Fibroblast of skin of left quadriceps (primary cell): ENCODE measurements at places on chromosomes 5 and 9.
A peak's percentile ranks its signal among the peaks of the same experiment; 100 is the strongest.

DNA sequence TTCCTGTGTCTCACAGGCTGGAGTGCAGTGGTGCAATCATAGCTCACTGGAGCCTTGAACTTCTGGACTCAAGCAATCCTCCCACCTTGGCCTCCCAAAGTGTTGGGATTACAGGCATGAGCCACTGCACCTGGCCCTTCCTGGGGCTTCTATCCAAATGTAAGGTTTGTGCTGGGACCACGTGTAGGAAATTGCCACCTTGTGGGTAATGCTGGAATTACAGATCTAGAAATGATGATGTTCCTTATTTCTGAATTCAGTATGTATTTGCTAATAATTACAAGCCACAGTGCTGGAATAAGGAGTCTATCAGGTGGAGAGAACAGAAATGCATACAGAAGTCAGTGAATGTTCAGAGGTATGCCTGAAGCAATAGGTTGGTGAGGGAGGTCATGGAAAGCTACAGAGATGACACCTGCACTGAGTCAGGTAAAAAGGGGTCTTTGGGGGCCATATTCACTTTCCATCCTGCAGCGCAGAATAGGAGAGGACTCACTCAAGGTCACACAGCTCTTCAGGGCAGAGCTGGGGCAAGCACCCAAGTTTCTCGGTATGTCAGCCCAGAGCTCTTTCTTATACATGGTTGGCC, 8.8 kb upstream of the IGFBPL1 start:
- DNase-seq: no peak

DNA sequence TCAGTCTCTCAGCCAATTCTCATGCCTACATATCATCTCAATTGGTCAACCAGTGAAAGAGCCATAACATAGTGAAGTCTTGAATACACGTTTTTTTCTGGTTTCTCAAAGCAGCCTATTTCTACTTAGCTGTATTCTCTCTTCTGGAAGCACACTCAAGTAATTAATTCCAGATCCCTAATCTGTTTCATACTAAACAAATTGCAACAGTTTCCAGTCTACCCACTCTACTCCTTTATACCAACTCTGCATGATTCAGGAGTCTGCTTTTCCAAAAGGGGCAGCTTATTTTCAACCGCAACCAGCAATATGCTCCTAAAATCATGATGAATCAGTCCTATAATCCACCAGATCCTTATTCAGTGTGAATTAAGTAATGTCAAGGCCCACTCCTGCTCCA, 211.7 kb downstream of the TLE1 start:
- peak; percentile 90 for DNase-seq

- DNase-seq: no peak
Measured at GRCh38 chr5:149794487-149794971, 64.4 kb downstream of the PPARGC1B start.

DNA sequence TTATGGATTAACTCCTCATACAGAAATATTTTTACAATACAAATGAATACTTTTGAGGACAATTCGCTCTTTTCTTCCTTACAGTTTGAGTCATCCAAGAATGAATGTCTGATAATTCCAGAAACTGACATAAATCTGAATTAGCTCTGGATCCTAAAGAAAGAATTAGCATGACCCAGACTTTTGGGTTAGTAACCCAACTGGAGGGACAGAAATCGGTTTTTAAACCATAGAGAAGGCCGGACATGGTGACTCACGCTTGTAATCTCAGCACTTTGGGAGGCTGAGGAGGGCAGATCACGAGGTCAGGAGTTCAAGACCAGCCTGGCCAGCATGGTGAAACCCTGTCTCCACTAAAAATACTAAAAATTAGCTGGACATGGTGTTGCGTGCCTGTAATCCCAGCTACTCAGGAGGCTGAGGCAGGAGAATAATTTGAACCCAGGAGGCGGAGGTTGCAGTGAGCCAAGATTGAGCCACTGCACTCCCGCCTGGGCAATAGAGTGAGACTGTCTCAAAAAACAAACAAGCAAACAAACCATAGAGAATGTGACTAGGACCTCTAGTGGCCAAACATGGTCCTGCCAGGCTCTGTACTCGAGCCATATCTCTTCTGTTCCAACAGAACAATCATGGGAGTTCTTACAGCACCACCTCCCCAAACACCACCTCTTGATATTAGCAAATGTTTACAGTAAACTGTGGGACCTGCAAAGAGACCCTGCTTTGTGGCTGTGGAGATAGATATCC, 44.8 kb downstream of the LURAP1L start:
- no peak for DNase-seq

GRCh38 chr9:68966496-68966944, 47.4 kb downstream of the PRKACG start:
- no peak for DNase-seq

GRCh38 chr5:96794757-96795156, 13.0 kb downstream of the ERAP1 start:
- DNase-seq: no peak

DNA sequence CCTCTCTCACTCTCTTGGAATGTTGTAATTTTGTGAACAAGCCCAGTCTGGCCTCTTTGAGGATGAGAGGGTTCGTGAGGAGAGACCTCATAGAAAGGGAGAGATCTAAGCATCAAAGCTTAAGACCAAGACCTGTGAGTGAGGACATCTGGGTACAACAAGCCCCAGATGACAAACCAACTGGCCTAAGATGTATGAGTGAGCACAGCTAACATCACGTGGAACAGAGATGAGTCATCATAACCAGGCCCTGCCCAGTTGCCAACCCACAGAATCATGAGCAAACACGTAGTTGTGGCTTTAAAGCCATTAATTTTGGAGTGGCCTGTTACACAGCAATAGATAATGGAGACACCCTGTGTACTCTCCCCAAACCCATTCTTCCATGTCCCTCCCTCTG, 439.1 kb upstream of the KIF2A start:
- DNase-seq: peak; percentile 28

DNA sequence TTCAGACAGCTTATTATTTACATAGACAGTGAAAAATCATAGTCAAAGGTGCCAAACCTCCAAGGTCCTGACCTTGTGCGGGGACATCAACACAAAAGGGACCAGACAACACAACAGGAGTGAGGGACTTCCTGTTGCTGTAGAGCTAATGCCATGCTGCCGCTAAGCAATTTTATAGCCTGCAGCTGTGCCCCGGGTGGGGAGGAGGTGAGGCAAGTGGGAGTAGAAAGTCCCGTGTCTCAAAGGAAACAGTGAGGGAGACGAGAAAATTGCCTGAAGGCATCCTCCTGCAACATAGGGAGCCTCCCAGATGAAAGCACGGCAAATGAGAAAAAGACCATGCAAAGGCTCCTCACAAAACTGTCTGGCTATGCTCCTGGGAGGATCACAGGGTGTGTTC, 58.8 kb downstream of the CAAP1 start:
- DNase-seq: no peak

GRCh38 chr5:112106878-112107277, 312.2 kb downstream of the EPB41L4A start:
- no peak for DNase-seq

DNA sequence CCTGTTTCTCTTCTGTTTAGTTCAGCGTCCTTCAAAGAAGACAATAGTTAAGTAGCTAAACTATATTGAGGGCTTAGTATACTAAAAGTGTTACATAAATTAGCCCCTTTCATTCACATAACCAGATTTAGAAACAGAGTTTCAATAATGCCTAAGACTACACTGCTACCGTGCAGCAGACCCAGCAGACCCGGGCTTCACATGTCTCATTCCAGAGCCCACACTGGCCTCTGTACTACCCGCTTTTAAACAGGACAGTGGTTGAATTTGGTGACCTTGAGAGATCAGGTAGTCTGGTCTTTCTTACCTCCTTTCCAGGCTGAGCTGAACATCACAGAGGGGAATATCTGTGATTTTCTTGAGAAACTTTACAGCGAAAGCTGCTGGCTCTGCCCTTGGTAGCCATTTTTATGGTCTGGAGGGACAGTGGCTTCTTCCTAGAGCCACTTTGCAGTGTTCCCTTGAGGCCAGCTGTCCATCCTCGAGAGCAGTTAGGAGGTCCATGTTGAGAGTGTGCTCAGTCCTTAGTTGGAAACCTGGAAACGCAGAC, 56.5 kb downstream of the SLC22A5 start:
- no peak for DNase-seq

GRCh38 chr5:142178651-142179050, 70.1 kb downstream of the NDFIP1 start:
- no peak for DNase-seq

DNA sequence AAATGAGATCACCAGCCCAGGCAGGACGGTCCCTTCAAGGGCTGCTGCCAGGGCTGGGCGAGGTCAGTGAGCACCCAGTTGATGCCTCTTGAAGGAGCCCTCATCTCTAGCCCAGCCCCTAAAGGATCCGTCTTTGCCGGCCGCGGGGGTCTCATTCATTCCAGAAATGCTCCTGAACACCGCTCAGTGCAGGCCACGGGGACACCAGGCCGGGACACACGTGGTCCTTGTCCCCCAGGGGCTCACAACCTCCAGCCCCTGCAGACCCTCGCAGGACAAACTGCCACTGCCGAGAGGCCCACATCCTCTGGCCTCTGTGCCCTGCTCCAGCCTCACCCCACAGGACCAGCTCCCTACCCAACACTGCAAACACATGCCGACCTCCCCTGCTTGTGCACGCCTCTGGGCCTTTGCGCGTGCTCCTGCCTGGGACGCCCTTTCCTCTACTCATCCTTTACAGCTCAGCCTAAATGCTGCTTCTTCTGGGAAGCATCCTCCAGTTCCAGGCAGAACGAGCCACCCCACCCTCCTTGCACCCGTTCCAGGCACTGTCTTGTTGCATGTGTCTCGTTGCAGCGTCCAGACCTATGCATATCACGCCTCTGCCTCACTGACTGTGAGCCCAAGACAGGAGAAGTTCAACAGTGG, 10.3 kb upstream of the LAMC3 start:
- DNase-seq: no peak

DNA sequence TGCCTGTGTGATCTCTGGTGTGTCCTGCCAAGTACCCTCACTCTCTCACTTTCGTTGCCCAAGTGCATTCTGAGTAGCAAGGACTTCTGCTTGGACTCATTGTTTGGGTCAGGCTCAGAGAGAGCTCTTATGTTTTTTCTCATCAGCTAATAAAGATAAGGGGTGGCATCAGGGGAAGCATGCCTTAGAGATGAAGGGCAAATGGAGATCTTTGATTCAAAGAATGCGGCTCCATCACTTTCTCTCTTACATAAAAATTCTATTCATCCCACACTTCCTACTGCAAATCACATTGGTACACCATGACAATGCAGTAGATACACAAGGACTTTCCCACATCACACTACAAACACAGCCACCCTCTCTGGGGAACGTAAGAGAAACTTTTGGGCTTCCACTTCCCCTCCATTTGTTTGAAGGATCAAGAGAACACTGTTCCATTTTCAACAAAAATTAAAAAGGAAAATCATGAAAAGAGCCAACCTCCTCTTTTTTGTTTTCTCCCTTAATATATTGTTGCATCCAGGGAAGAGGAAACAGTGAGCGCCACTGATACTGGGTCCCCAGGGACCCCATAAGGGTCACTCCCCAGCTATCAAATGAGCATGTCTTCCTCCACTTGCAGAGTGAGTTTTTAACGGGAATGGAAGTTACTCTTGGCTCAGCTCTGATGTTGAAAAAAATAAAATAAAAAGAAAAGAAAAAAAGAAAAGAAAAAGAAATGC, 73.0 kb downstream of the ZNF366 start:
- DNase-seq: no peak

DNA sequence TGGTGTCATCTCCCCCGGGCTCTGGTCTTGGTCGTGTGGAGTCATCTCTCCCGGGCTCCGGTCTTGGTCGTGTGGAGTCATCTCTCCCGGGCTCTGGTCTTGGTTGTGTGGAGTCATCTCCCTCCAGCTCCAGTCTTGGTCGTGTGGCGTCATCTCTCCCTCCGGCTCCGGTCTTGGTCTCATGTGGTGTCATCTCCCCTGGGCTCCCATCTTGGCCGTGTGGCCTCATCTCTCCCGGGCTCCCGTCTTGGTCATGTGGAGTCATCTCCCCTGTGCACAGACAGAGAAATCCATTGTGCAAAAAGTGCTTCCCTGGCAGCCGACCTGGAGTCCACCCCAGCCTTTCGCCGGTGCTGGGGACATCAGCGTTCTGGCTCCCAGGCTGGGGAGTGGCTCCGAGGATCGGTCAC, 91.1 kb upstream of the CACNA1B start:
- DNase-seq: no peak

- no peak for DNase-seq
Measured at GRCh38 chr9:36214571-36214970, 23.9 kb downstream of the CLTA start.

- no peak for DNase-seq
Measured at GRCh38 chr9:32292611-32293010, 91.8 kb upstream of the ACO1 start.

GRCh38 chr9:70480405-70480980, 66.0 kb upstream of the KLF9 start:
- DNase-seq: no peak
